ENCODE measurements at places on chromosomes 3 and 15. TPM values are rescaled to one million over a fixed set of nuclear protein-coding genes. Genes with fewer than 3 reads are reported as not detected.

SSUH2 gene
- total RNA-seq: 0.61 TPM

DNA sequence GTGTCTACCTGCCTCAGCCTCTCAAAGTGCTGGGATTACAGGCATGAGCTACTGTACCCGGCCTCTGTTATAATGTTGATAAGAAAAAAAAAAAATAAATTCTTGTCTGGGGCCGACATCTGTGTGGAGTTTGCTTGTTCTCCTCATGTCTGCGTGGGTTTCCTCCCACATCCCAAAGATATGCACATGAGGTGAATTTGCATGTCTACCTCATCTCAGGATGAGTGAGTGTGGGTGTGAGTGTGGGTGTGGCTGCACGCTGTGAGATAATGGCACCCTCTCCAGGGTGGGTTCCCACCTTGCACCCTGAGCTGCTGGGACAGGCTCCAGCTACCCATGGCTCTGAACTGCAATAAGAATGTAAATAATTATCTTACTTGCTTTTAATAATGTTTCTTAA is 25.9 kb upstream of the UACA start:
- H3K27me3 ChIP-seq: no peaks in the 10 kb centered on the region
- no peaks in the 10 kb centered on the region for H3K36me3 ChIP-seq
- no peak overlapping the region for H3K27ac ChIP-seq
- DNase-seq: no peak
- no peak overlapping the region for H3K4me3 ChIP-seq

DNA sequence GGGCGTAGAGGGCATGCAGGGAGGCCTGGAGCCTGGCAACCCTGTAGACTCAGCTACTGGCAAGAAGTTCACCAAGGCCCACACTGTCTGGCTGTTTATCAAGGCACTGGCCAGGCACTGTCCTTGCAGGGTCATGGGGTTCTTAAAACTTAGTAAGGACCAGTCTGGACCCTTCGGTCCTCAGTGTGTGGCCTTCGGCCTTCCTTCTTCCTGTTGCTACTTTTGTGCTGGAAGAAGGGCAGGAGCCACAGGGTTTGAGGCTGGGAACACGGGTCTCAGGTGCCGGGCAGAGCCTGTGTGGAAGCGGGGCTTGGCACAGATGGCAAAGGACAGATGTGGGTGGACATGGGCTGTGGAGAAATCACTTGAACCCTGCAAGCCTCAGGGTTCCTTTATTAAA is 76.6 kb downstream of the SNRK start:
- no peaks in the 10 kb centered on the region for H3K27me3 ChIP-seq
- DNase-seq: no peak
- peaks cover 29% of the 10 kb centered on the region for H3K36me3 ChIP-seq
- peaks cover 4% of the 10 kb centered on the region for H3K4me1 ChIP-seq

GRCh38 chr3:45932112-45932511 is 11.2 kb upstream of the CXCR6 start:
- no peak overlapping the region for H3K27ac ChIP-seq
- no peak for DNase-seq
- H3K27me3 ChIP-seq: no peaks in the 10 kb centered on the region
- no peaks in the 10 kb centered on the region for H3K4me1 ChIP-seq
- no peak overlapping the region for H3K4me3 ChIP-seq

CIB2 gene
- total RNA-seq: 37.1 TPM

CCR8 gene
- 0.64 TPM for total RNA-seq

PODXL2 gene
- 24.6 TPM for total RNA-seq

ATP13A5 gene
- total RNA-seq: not detected

- peaks cover 21% of the 10 kb centered on the region for H3K27me3 ChIP-seq
- H3K36me3 ChIP-seq: no peaks in the 10 kb centered on the region
Observed at GRCh38 chr3:189772584-189772983, 141.4 kb downstream of the TP63 start.

EXD1 gene
- not detected for total RNA-seq

RBPMS2 gene
- total RNA-seq: 185 TPM

- no peak for DNase-seq
- no peak overlapping the region for H3K27ac ChIP-seq
- no peaks in the 10 kb centered on the region for H3K36me3 ChIP-seq
- H3K4me3 ChIP-seq: no peak overlapping the region
Observed at GRCh38 chr15:92749946-92750345, 94.4 kb upstream of the FAM174B start.

STXBP5L gene
- total RNA-seq: 4.7 TPM

ZNF654 gene
- total RNA-seq: 8.7 TPM

DNA sequence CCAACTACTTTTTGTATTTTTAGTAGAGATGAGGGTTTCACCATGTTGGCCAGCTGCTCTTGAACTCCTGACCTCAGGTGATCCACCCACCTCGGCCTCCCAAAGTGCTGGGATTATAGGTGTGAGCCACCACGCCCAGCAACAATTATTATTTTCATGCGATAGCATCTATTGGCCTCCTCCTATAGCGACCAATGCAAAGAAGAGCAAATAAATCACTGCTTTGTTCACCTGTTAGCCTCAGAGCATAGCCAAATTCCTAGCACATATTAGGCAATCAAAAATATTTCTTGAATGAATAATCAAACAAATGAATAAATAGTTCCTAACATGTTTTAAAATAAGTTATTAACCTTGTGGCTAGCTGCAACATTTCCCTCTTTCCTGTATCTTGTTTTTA is 36.8 kb upstream of the TNFSF10 start:
- no peak overlapping the region for H3K27ac ChIP-seq
- no peak overlapping the region for H3K4me3 ChIP-seq
- no peaks in the 10 kb centered on the region for H3K27me3 ChIP-seq
- H3K36me3 ChIP-seq: no peaks in the 10 kb centered on the region

DNA sequence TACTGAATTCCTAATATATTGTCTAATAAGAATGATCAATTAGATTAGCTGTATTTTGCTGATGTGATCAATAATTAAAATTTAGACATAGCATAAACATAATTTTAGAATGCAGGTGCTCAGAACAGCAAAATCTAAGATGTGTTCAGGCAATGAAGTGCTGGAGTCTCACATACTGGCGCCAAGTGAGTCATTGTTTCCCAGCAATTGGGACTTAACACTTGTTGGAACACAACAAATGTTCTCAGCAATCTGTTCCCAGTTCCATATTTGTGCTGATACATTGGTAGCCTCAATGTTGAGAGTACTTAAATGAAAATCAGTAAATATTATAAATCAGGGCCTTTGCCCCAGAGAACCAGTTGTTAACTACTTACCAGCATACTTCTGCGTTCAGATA is 619.0 kb downstream of the ROBO1 start:
- H3K27me3 ChIP-seq: no peaks in the 10 kb centered on the region
- no peak overlapping the region for H3K27ac ChIP-seq

DAPK2 gene
- 4.6 TPM for total RNA-seq

DNA sequence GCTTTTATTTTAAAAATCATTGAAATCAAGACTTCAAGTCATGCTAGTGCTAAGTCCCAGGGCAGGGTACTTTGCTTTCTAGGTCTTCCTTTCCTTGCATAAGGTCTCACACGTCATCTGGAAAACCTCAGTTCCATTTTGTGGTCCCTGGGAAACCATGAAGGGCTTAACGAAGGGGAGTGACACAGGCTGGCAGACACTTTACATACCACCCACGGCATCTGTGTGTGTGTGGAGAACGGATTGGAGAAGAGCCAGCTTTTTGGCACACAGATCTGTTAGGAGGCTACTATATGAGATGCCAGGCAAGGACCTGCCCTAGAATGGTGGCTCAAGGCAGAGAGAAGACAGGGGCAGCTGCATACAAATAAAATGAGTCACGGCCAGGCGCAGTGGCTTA is 107.5 kb upstream of the NSMCE3 start:
- H3K4me1 ChIP-seq: 0 out of 2 replicates have a peak, but pooled peaks cover 3% of the 10 kb centered on the region
- DNase-seq: no peak
- H3K36me3 ChIP-seq: no peaks in the 10 kb centered on the region
- no peaks in the 10 kb centered on the region for H3K27me3 ChIP-seq

- no peaks in the 10 kb centered on the region for H3K27me3 ChIP-seq
- H3K4me3 ChIP-seq: no peak overlapping the region
- no peak overlapping the region for H3K27ac ChIP-seq
- peaks cover 31% of the 10 kb centered on the region for H3K36me3 ChIP-seq
- no peak for DNase-seq
Observed at GRCh38 chr3:161273589-161274218, 52.6 kb downstream of the NMD3 start.

TOPBP1 gene
- 51.5 TPM for total RNA-seq

GRCh38 chr3:171125010-171125409 is 98.5 kb upstream of the SLC2A2 start:
- H3K4me1 ChIP-seq: no peaks in the 10 kb centered on the region
- no peak overlapping the region for H3K27ac ChIP-seq
- DNase-seq: no peak
- H3K36me3 ChIP-seq: peaks cover under 1% of the 10 kb centered on the region
- H3K4me3 ChIP-seq: no peak overlapping the region
- no peaks in the 10 kb centered on the region for H3K27me3 ChIP-seq

DNA sequence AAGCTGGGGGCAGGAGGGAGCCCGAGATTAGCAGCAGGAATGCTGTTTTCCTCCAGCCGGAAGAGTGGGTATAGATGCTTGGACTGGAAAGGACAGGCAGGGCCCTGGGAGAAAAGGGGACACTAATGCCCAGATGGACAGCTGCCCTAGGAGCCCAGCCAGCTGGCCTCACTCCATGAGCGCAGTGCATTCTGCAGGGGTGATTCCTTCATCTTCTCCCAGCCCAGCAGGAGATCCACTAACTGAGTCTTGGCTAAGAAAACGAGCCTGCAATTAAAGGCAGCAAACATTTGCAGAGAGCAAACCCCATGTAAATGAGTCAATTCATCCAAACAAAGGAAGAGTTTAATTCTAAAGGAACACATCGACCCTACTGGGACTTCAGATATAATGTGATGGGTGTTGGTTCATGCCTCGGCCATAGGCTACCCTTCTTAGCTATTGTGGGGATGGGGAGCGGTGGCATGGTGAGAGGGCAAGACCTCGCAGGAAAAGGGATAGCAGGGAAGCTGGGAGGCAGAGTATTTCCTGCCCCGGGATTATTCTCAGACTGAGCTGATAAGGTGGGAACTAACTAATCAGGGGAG is 13.3 kb upstream of the MINAR1 start:
- H3K27ac ChIP-seq: no peak overlapping the region
- H3K27me3 ChIP-seq: no peaks in the 10 kb centered on the region
- peaks cover 8% of the 10 kb centered on the region for H3K4me1 ChIP-seq
- DNase-seq: no peak

MYO5C gene
- total RNA-seq: 22.4 TPM

DNA sequence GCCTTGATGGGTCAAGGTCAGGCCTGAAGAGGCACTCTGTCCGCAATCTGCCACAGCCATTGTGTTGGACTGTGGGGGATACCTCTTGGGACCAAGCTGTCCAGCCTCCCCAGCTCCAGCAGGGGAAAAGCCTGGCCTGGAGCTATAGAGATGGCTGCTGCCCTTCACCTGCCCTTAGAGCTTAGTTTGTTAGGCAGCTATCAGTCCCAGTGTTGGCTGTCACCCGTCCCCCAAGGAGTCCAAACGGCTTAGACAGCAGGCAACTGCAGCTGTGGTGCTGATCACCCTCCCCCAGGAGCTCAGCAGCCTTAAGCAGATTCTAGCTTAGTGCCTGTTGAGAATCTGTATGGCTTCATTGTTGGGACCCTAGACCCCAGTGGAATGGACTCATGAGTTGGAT is 180.3 kb downstream of the MYRIP start:
- H3K4me1 ChIP-seq: no peaks in the 10 kb centered on the region
- H3K27ac ChIP-seq: no peak overlapping the region
- H3K4me3 ChIP-seq: no peak overlapping the region
- H3K36me3 ChIP-seq: peaks cover 23% of the 10 kb centered on the region

DNA sequence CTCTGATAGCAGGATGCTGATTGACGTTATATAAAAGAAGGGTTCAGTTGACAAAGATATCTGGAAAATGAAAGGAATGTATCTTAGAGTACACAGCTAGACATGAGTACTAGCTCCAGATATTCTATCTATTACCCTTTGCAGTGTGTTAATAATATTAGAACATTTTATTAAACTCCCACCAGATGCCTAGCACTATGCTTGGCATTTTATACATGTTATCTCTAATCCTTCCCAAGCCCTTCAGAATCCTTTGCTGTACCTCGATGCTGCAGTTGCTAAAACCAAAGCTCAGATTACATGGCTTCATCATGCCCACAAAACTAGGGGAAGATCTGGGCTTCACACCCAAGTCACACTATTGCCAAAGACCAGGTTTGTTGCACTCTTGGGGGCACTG is 350.1 kb upstream of the AZI2 start:
- no peak for DNase-seq
- no peak overlapping the region for H3K4me3 ChIP-seq
- H3K27ac ChIP-seq: no peak overlapping the region

Measured in H9 (cell line).